Activated CD8-positive, alpha-beta memory T cell treated with anti-CD3 and anti-CD28 coated beads for 1 hour (primary cell): ENCODE measurements at places on chromosomes 1 and 21.

DNA sequence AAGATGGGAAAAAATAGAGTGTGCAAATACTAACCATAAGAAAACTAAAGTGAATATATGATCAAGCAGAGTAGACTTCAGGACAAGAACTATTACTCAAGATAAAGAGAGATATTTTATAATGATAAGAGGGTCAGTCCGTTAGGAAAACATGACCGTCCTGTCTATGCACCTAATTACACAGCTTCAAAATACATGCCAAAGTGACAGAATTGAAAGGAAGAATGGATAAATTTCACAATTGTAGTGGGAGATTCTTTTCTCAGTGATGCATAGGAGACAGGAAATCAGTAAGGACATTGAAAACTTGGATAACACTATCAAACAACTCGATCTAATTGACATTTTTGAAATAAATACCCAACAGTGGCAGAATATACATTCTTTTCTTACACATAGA lies 489.0 kb downstream of the CAMTA1 start:
- DNase-seq, result no peak

GRCh38 chr1:228987286-228987685 lies 252.0 kb downstream of the RHOU start:
- DNase-seq, result no peak

- DNase-seq, result no peak
These were observed 166.5 kb downstream of the LMO4 start for GRCh38 chr1:87495147-87495546.

DNA sequence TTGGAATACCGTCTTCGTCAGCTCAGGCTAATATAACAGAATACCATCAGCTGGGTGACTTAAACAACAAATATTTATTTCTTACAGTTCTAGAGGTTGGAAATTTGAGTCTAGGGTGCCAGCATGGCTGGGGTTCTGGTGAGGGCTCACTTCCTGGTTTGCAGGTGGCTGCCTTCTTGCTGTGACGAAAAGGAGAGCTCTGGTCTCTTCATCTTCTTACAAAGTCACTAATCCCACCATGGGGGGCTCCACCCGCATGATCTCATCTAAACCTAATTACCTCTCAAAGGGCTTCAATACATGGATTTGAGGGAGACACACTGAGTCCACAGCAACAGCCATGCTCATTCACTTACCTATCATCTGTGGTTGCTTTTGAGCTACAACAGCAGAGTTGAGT lies 78.3 kb downstream of the PSMG1 start:
- no peak for DNase-seq

DNA sequence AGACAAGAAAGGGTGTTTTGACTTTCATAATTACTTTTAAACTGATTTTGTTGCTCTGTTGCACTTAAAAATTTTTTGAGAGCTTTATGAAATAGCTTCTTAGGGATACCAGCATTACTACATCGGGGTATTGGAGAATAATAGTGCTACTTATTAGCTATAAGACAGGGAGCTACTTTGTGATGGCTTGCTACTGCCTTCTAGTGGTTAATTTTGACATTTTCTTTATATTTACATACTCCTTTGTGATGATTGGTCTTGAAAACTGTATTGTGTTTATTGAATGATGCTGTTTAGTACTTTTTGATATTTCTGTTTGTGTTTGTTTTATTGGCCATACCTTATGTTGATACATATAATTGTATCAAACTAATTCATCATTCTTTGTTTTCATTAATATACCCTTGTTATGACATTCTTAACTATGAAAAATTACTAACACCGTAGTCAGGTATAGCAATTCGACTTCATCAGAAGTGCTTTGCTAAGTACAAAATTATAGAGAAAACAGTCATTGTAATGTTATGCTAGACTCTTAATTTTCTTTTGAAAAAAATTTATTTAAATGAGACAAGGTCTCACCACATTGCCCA lies 85.5 kb downstream of the CLIC4 start:
- no peak for DNase-seq

DNA sequence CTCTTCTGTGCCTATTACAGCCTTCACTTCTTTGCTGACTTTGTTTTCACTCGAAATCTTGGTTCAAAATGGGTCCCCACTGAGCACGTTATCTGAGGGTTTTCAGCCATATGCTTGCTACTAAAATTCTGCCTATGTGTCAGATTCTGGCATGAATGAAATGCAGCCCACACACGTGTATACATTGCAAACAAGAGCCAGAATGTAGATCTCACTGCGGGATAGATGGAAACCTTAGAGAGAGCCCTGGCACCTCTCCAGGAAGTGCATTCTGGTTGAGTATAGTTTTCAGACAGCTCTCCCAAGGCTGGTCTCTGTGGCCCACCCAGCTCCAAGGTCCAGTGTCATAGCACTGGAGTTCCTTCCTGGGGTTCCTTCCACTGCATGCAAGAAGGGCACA lies 234.7 kb upstream of the GJB5 start:
- no peak for DNase-seq

GRCh38 chr1:17768651-17769241 lies 13.6 kb downstream of the ACTL8 start:
- DNase-seq, result no peak

DNA sequence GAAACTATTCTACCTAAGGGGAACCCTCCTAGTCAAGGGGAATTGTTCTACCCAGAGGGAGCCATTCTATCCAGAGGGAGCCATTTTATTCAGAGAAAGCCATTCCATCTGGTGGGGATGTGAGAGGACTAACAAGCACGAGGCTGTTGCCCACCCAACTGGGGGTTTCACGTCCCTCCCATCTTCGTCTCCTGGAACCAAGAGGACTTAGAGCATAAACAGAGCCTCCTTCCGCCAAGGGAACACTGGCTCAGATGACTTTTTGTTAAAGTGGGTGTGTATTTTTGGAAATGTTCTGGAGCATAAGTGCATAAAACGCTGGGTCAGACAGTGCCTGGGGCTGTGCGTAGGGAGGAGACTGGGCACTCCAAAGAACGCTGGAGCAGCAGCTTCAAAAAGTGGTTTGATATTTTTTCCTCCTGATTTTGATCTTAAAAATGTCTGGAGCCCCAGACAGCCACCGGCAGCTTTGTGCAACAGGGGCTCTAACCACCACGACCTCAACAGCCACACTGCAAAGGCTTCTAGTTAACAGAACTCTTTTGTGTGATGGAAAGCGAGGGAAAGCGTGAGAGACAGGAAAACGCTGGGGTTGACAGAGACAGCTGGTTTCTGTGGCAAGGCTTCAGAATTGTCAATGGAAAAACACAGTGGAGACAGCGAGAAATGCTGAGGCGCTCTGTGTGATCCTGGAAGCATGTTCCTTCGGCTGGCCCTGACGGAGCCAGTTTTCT lies 363.6 kb upstream of the CAMK1G start:
- no peak for DNase-seq

DNA sequence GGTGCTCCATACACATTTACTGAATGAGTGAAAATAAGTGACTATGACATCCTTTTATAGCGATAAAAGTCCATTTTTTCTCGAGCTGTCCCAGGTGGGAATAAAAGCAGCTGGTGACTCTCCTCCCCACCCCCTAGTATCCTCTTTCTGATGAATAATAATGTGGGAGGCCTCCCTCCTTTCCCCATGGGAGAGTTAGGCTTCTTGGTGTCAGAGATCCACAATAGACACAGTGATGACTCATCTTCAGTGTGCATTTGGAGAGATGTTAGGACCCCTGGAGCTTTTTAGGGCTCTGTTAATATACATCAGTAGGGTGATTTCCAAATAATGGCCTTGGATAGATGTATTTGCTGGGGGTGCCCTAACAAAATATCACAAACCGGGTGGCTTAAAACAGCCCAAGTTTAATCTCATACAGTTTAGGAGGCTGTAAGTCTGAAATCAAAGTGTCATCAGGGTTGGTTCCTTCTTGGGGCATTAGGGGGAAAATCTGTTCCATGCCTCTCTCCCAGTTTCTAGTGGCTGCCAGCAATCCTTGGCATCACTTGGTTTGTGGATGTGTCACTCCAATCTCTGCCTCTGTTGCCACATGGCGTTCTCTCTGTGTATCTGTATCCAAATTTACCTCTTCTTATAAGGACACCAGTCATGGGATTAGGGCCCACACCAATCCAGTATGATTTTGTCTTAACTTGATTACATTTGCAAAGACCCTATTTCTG lies 4.4 kb upstream of the PHC2 start:
- no peak for DNase-seq

DNA sequence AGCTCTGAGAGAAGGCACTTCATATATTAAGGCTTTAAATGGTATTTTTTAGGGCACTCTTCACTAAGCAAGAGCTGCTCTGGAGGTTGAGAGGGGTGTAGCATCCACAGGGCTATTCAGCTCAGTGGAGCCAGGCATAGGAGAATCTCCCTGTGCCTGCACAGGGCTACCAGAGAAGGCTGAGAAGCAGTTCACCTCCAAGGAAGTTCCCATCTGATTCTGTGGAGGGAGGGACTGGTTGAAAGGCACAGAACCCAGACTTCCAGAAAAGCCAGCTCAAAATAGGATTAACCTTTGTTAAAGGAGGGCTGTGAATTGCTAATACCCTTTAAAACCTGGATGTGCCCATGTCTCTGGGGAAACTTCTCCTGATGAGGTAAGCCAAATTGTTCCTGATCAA lies 304.5 kb downstream of the TTLL7 start:
- no peak for DNase-seq

DNA sequence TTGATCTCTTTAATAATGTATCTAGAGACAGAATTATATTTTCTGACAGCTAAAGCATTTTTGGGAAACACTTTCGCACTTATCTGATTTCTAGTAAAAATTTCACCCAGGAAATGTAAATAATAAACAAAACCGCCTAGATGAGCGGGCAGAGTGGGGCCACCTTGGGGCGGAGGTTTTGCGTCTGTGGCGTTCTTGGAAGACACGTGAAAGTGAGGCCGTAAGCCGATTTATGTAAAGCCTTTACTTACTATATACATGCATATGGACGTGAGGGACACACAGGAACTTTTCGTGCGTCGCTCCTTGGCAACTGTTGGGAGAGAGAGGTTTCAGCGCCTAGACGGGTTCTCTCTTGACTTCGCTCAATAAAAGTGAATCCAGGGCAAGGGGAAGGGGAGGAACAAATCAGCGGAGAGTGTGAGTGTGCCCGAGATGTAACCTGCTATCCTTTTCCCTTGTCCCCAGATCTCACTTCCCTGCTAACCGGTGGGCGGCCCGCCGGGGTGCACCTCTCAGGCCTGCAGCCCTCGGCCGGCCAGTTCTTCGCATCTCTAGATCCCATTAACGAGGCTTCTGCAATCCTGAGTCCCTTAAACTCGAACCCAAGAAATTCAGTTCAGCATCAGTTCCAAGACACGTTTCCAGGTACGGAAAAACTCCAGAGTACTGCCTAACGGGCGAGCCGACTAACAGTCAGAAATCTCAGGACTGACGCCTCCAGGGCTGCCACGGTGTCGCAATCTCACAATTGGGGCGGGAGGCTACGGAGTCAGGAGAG lies 1.7 kb downstream of the HLX start:
- no peak for DNase-seq

DNA sequence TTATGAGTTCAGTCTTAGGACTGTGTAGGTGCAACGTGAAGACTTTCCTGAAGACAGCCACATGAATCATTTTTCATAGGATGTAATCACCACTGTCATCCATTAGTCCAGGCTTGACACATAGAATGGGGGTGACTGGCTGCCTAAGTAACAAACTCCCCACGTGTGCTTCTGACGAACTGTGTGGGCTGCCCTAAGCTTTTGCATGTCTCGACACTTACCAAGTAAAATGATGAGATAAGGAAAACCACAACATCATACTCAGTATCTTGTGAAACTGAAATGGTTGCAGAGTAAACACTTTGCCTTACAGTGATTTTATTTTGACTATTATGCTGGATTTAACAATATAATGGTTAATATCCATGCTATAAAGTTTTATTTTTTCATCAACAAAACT lies 19.5 kb downstream of the ERG start:
- DNase-seq, result no peak

GRCh38 chr1:40258445-40258769 lies 371 bp downstream of the ZMPSTE24 start:
- no peak for DNase-seq

- DNase-seq, result no peak
These were observed 24.5 kb downstream of the CLIC6 start for GRCh38 chr21:34693192-34693810.

DNA sequence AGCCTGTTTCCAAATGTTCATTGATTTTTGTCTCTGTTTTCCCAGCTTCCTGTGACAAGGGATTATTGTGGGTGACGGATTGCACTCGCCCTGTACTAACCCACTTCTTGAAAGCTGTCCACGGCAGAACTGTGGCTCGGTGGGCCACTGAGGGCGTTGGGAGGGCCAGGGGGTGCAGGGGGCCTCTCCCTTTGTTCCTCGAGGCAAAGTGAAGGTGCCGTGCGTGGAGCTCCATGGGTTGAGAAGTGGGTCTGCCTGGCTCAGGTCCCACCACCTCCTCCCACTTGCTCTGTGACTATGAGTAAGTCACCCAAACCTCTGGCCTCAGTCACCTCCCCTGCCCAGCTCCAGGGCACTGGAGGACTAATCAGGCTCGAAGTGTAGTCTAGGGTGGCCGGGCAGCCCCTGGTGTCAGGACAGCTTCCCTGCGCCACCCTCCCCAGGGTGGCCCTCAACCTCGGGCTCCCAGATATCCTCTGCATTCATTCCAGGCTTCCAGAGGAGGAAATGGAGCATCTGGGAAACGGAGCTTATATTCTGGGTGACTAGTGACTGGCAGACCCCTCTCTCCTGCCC lies 148.6 kb downstream of the NPHP4 start:
- DNase-seq, result no peak

- DNase-seq, result no peak
These were observed 14.4 kb upstream of the CAMTA1 start for GRCh38 chr1:6770751-6771440.

GRCh38 chr1:104765085-104765484 lies 1015.4 kb downstream of the AMY1C start:
- DNase-seq, result no peak

DNA sequence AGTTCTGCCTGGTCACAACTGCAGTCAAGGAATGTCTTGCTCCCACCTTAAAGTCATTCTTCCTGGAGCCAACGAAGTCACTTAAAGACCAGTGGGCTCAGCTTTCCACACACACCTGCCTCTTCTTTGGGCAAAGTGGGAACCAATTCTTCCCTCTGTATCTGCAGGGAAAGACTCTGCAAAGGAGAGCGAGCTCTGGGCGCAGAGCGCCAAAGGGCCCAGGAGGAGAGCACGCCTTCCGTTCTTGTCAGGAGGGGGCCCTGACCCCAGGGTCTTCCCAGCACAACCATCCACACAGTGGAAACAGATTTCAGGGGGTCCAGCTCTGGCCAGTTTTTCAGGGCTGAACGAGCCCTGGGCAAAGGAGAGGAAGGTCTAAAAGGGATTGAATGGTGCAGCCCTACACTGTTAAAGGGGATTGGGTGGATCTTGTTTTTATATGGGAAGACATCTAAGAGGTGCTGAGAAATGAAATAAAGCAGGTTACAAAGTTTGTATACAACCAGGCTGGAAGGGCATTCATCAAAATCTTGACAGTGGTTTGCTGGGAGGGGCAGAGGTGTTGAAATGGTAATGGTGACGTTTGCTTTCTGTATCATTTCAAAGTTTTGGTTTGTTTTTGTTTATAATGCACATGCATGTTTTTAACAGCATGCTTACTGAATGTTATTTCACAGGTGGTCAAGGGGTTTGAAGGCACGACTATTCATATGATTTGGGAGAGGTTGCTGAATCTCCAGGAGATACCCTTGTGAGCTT lies 6.8 kb upstream of the OLIG2 start:
- no peak for DNase-seq
